ENCODE measurements at places on chromosomes 3 and 15.

GRCh38 chr3:187533797-187534196 lies 136.4 kb downstream of the SST start:
- DNase-seq, result no peak

- DNase-seq, result no peak
Measured at GRCh38 chr3:186352369-186352768, 9.7 kb downstream of the DGKG start.

GRCh38 chr15:37891766-37892368 lies 42.6 kb upstream of the TMCO5A start:
- no peak for DNase-seq

DNA sequence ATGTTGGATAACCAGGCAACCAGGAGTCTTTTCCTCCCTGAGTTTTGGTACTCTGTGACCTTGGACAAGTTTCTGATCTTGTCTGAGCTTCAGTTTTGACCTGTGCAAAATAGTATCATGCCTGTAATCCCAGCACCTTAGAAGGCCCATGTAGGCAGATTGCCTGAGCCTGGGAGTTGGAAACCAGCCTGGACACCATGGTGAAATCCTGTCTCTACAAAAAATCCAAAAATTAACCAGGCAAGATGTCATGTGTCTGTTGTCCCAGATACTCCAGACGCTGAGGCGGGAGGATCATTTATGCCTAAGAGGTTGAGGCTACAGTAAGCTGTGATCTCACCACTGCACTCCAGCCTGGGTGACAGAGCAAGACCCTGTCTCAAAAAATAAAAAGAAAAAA lies 114.8 kb downstream of the IL12A start:
- no peak for DNase-seq

- DNase-seq, result no peak
Measured at GRCh38 chr15:52558196-52558595, 10.6 kb downstream of the ARPP19 start.
